ENCODE measurements at places on chromosomes 2 and 18.

GRCh38 chr2:67259556-67260342 is 137.4 kb upstream of the ETAA1 start:
- no peaks in the 10 kb centered on the region for H3K4me1 ChIP-seq
- H3K4me3 ChIP-seq: no peak overlapping the region
- no peaks in the 10 kb centered on the region for H3K36me3 ChIP-seq
- peaks cover 6% of the 10 kb centered on the region for H3K27me3 ChIP-seq
- no peak for DNase-seq

DNA sequence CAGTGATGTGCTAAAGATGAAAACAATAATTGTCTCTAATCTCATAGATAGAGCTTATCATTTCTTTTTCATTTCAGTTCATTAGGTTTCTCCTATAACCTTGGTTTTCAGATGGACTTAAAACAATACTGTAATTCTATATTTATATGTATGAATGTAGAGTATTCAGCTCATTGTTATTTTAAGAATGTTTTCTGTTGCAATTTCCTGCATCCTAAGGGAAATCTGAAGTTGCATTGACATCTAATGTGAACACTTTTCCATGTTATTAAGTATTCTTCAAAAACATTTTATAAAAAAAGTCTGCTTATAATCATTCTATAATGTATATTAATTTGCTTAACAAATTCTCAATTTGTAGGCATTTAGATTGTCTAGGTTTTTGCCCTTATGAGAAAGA is 288.9 kb downstream of the XIRP2 start:
- no peak overlapping the region for H3K4me3 ChIP-seq
- H3K27me3 ChIP-seq: no peaks in the 10 kb centered on the region
- H3K27ac ChIP-seq: no peak overlapping the region
- no peak for DNase-seq
- peaks cover 7% of the 10 kb centered on the region for H3K36me3 ChIP-seq
- H3K4me1 ChIP-seq: no peaks in the 10 kb centered on the region

DNA sequence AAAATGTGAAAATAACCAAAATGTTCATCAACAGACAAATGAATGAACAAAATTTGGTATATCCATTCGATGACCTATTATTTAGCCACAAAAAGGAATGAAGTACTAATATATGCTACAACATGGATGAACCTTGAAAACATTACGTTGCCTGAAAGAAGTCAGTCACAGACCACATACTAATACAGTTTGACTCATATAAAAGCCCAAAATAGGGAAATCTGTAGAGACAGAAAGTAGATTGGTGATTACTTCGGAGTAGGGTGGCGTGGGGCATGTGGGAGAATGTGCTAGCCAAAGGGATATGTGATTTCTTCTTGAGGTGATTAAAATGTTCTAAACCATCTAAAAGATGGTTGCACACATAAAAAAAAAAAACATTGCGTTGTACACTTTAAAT is 44.2 kb upstream of the PPM1B start:
- H3K4me3 ChIP-seq: no peak overlapping the region
- peaks cover 13% of the 10 kb centered on the region for H3K4me1 ChIP-seq
- no peaks in the 10 kb centered on the region for H3K27me3 ChIP-seq
- H3K27ac ChIP-seq: no peak overlapping the region

GRCh38 chr2:166671801-166672200 is 177.8 kb upstream of the SCN7A start:
- DNase-seq: no peak
- H3K36me3 ChIP-seq: no peaks in the 10 kb centered on the region
- no peak overlapping the region for H3K27ac ChIP-seq
- no peaks in the 10 kb centered on the region for H3K27me3 ChIP-seq
- no peaks in the 10 kb centered on the region for H3K4me1 ChIP-seq
